ELR (cell line): ENCODE measurements at places on chromosomes 5 and 9.

GRCh38 chr9:6852243-6852963 is 94.6 kb downstream of the KDM4C start:
- DNase-seq = peak; percentile 61

DNA sequence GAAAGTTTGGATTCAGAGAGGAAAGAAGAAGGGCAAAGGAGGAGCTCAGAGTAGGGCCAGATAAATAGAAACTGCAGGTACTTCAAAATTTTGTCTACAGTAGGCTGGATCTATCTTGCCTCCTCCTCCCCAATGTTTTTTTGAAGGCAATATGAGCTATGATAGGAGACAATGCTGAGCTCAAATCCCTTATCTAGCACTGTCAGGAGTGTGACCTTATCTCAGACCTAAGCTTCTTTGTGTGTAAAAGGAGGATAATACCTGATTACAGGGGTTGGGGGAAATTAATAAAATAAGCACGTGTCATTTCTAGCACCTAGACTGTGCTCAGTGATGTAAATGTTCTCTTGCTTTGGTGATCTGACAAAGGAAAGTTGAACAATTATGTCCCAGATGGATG is 137.8 kb upstream of the CD180 start:
- DNase-seq = no peak

- DNase-seq = no peak
Observed at GRCh38 chr5:136638084-136638483, 272.7 kb upstream of the TRPC7 start.

- peak; percentile 57 for DNase-seq
Observed at GRCh38 chr5:138138949-138139780, at the start of gene NME5. Gene NME5 (minus strand): TSS chr5:138139428. CDS start chr5:138138780, 648 bp downstream.

DNA sequence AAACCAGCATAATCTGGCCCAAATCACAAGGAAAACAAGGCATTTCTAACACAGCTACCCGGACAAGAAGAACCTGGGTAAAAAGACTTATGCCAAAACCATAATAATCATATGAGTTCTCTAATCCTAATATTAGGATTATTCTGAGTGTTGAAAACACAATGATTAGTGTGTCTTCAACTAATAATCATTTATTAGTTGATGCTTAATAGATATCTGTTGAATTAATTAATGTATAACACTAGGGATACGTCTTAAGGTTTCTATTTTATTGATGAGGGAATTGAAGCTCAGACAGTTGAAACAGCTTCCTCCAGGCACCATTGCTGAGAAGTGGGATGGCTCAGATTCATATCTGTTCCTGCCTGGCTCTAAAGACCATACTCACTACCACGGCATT is 112.2 kb downstream of the DOCK2 start:
- no peak for DNase-seq

DNA sequence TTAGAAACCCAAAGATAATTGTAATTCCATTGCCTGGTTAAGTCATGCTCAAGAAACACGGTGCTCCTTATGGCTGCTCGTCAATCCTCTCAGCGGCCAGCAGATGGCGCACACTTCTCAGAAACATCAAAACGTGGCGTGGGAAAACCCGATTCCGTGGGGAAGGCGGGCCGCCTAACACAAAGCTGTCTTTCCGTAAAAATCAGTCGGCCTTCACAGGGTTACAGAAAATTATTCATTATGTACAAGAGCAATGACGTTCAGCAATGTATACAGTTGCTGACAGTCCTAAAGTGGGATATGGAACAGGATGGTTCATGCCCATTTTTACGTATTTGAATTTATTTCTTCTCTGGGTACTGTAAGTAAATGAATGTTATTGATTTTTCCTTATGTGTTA is 83.5 kb downstream of the PDE4D start:
- DNase-seq = peak; percentile 75

GRCh38 chr9:87528969-87529368 is 31.3 kb downstream of the DAPK1 start:
- no peak for DNase-seq

DNA sequence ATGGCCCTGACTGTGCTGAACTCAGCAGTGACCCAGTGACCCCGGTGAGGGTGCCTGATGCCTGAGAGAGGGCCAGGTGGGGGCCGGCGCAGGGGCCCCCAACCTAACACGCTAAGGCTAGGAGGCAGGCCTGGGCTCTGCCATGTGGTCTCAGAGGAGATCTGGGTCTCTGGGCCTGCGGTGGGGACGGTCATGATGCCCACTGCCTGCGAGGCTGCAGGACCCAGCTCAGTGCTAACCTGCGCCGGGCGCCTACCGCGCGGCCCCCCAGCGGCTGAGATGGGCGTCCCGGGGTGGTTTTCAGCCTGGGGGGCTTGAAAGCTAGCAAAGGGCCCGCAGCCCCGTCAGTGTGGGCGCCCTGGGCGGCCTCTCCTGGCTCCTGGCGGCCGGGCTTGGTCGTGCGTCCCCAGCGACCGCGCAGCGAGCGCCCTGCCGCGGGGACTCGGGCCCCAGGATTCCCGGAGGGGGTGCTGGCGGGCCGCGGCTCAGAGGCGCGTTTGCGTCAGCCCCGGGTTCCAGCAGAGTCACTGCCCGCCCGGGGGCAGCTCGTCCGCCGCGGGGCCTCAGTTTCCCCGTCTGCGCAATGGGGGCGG is 2.5 kb downstream of the EGFL7 start:
- peak; percentile 39 for DNase-seq

DNA sequence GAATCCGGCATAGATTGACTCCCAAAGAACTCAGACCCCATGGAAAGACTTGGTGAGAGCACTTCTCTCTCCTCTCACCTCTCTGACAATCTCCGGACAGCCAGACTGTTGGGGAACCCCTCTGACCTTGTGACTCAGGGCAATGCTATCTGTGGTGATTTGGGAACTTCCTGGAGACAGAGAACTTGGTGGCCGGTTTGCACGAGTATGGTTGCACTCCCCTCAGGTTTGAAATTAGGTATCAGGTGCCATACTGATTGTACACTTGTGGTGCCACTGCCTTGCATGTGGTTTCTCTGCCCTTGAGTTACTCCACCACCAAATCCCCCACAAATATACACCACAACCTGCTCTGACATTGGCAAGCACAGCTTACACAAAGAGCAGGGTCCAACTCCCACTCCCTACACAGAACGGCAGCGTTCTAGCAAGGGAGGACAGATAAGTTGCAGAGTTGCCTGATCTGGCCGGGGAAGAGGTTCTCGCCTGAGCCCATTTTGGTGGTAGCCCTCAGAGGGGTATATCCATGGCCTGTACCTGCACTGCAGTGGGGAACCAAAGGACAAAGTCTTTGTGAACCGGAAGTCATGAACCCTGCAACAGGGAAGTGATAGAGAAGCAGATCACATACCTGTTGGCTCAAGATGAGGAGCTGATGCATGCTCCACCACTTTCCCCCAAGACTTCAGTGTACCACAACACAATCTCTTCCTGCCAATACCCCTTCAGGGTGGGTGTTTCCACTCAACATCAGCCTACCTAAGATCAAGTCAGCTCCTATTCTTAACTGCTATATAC is 255.1 kb downstream of the MCTP1 start:
- peak; percentile 37 for DNase-seq

- no peak for DNase-seq
Observed at GRCh38 chr9:14315875-14316601, 2.1 kb upstream of the NFIB start.

DNA sequence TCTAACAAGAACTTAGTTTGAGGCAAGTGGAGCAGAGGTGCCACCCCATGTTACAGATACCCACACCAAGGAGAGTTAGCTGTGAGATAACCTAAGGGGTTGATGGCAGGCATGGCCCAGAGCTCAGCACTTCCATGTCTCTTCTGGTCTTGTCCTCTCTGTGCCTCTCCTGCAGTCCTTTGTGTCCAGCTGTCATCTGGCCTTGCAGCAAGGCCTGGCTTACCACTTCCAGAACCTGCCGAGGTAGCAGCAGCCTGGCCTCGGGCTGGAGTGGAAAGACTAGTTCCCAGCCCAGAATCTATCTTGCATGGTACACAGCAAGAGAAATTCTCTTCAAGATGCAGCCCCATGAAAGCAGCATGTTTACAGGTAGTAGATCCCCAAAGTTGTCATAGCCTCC is 41.5 kb downstream of the PIP5K1B start:
- no peak for DNase-seq

- no peak for DNase-seq
Observed at GRCh38 chr5:74063346-74063745, 437.4 kb downstream of the ARHGEF28 start.

- DNase-seq = no peak
Observed at GRCh38 chr9:100066539-100066938, 32.3 kb downstream of the ERP44 start.

DNA sequence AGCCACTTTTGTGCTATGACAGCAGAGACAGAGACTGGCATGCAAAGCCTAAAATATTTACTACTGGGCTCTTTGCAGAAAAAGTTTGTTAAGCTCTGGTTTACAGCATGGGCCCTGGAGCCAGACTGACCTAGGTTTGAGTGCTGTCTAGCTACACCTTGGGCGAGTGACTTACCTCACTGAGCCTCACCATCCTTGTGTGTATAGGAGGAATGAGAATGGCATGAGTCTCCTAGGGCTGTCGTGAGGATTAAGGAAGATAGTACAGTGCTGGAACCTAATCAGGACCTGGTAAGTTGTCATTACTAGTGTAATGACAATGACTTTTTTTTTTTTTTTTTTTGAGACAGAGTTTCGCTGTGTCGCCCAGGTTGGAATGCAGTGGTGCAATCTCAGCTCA is 65.2 kb downstream of the MSX2 start:
- no peak for DNase-seq

DNA sequence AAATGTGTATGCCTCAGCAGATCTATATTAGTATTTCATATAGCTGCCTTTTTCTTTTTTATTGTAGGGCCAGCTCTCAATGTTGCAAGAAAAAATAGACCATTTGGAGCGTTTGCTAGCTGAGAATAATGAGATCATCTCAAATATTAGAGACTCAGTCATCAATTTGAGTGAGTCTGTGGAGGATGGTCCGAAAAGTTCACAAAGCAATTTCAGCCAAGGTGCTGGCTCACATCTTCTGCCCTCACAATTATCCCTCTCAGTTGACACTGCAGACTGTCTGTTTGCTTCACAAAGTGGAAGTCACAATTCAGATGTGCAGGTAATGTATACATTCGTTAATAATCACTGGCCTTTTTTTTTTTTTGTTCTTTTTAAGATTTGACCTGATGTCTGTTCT is 23.7 kb downstream of the MAN2A1 start:
- DNase-seq = no peak

GRCh38 chr5:115599502-115599901 is 2.8 kb downstream of the TICAM2 start:
- peak; percentile 37 for DNase-seq

GRCh38 chr9:89349607-89350006 is 31.3 kb downstream of the SECISBP2 start:
- DNase-seq = no peak

DNA sequence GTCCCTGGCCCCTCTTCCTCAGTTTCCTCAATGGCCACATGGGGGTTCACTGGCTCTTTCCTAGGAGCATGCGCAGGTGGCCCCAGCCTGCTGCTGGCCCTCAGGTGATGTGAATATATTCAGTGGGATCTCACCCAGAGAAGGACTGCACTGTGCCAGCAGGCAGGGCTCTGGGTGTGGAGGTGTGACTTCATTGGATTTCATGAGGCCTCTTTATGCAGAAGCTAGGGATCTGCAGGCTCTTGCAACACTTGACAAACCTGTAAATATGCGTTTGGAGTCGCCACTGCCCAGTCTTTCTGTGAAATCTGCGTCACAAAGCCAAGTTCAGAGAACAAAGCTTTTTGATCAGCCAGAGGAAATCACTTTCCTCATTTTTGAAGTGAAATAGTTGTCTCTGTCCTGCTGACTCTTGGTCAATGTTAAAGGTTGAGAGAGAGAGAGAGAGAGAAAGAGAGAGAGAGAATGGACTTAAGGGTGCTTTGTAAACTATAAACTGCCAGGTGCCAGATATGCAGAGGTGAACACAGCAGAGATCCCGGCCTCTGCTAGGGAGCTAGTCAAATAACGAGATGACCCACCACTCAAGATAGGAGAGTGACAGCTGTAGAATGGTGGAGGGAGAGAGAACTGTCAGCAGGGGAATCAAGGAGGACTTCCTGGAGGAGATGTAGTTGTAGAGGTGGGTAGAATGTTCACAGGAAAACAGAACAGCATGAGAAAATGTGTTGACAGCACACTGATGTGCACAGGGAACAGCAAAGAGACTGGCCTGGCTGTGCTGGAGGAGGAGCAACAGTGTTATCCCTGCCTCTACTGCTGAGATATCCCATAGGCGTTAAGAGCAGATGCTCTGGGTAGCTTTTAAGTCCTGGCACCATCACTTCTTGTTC is 167.0 kb upstream of the ZNF618 start:
- no peak for DNase-seq

GRCh38 chr5:143812085-143812705 is at the start of gene HMHB1:
Gene HMHB1 (plus strand): TSS chr5:143812161.
- DNase-seq = no peak

- no peak for DNase-seq
Observed at GRCh38 chr5:149284501-149284900, 12.8 kb downstream of the AFAP1L1 start.

DNA sequence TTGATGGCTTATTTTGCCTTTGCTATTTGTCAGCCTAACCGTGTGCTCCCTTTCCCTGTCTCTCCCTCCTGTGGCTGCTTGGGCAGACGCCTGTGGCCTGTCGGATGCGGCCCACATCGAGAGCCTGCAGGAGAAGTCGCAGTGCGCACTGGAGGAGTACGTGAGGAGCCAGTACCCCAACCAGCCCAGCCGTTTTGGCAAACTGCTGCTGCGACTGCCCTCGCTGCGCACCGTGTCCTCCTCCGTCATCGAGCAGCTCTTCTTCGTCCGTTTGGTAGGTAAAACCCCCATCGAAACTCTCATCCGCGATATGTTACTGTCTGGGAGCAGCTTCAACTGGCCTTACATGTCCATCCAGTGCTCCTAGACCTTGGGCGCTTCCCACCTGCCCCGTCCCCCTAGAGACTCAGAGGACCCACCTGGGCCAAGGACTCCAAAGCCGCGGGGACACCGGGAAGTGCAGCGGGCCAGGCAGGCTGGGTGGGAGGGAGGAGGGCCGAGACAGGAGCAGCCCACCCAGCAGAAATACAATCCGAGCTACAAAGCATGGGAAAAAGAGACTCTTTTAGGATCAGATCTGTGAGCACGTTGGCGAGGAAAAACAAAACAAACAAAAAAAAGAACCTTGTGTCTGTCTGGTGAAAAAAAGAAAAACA is 10.6 kb downstream of the NR2F1 start:
- no peak for DNase-seq

DNA sequence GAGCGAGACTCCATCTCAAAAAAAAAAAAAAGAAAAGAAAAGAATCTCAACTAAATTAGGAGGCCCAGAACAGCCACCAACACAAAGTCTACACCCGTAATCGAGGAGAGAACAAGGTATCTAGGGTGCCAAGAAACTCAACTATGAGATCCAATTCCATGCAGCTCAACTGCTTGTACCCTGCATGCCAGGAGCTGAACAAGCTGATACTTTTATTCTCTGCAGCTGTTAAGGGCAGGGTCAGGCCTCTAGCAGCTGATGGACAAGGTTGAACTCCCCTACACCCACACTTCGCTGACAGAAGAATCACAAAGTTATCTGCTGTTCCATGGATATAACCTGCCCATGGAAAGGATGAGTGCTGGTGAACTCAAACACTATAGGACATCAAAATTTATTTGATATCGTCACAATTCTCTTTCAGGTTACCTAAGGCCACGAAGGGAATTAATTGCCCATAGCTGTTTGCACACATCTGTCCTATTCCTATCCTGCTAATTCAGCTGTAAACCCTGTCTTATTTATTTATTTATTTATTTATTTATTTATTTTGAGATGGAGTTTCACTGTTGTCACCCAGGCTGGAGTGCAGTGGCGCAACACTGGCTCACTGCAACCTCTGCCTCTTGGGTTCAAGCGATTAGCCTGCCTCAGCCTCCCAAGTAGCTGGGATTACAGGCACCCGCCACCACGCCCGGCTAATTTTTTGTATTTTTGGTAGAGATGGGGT is 20.7 kb downstream of the UBAP2 start:
- DNase-seq = no peak
